LHCN-M2 (cell line): ENCODE measurements at places on chromosomes 1 and 21.

- no peak for DNase-seq
Measured at GRCh38 chr1:74549932-74550331, 37.5 kb upstream of the LRRC53 start.

DNA sequence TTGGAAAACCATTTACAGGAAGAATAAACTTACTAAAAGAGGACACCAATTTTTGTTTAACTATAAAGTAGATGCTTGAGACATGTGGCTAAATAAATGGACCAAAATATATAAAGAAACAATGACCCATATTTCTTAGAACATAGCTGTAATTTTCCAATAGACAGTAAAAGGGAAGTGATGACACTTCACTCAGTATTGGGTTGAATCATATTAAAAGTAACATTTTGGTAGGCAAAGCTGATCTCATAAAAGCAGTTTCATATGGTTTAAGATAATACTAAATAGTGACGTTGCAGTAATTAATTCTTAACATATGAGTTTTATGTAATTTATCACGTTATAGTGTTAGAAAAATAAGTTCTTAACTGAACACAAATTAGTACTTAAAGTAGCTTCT, 308.9 kb upstream of the RUNX1 start:
- no peak for DNase-seq

GRCh38 chr1:7659514-7659913, 111.6 kb upstream of the VAMP3 start:
- DNase-seq = no peak

GRCh38 chr1:30616759-30617158, 106.6 kb downstream of the MATN1 start:
- DNase-seq = no peak

DNA sequence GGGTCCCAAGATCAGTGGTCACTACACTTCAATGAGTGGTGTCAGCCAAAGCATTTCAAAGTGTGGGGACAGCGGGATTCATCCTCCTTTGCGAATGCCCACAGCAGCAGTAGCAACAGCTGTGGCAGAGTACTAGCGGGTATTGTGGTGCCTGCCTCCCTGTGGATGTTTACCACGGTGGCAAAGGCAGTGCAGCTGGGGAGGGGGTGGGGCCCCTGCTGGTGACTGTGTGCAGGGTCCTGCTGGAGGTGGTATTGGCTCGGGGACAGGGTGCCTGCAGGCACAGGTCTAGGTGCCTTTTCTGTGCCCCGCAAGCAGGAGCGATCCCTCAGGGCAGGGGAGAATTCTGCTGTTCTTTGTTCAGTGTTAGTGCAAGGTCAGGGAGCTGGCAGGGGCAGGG, 415.7 kb downstream of the USP25 start:
- no peak for DNase-seq

- no peak for DNase-seq
Measured at GRCh38 chr1:3127738-3128137, 58.7 kb downstream of the PRDM16 start.

GRCh38 chr1:30877205-30877912, 31.2 kb downstream of the SDC3 start:
- DNase-seq = no peak

GRCh38 chr21:24179110-24179509, 1428.2 kb downstream of the MRPL39 start:
- DNase-seq = no peak

- DNase-seq = no peak
Measured at GRCh38 chr21:42548687-42549406, 35.2 kb downstream of the SLC37A1 start.

GRCh38 chr1:91406773-91407389, 2.2 kb upstream of the HFM1 start:
- DNase-seq = peak; percentile 22

DNA sequence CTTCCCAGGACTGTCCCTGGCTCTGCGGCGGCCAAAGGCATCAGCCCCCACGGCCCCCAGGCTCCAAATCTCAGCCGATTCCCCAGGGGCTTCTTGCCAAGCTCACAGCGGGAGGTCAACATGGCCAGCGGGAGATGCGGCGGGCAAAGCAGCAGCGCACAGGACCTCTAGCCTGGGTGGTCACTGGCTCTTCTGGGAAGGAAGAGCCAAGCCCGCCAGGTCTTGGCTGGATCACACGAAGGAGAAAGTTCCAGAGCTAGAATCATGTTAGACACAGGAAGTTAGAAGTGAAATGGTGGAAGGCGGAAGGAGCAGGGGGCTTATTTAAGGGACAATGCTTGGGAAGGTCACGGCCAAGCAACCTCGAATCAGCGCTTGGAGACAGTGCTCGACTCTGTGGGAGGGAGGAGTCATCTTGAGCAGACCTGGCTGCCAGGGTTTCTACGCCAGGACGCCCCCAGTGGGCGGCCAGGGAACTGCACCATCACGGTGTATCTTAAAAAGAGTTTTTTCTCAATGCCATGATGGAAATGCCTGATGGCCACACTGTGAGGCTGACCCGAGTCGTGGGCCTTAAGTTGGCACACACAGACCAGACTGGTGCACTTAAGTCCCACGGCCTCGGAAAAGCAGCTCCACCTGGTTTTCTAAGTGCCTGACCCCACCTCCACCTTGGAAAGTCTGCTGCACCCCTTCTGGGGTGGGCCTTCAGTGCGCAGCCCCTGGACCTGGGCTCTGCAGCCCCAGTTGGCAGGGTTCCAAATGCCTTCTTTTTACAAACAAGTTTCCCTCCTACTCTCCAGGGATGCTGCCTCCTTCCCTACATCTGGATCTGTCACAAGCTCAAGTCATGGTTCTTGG, 29.3 kb downstream of the SLC66A1 start:
- peak; percentile 66 for DNase-seq

GRCh38 chr1:53371121-53371666, 43.3 kb upstream of the LRP8 start:
- no peak for DNase-seq

DNA sequence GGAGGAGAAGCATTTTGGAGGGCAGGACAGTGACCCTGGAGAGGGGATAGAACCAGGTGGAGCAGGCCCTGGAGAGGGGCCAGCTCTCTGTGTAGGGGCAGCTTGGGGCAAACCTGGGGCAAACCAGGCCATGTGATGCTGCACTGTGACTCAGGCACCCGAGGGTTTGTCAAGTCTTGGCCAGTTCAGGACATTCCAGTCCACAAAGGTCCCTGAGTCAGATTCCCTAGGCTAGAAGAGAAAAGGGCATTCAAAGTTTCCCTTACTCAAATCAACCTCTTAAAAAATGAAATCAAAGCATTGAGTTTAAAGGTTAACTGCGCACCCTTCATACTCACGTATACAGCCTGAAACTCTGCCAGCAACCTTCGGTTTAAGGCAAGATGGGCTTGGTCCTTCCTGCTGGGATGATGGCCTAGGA, 25.2 kb upstream of the PLA2G2C start:
- no peak for DNase-seq

DNA sequence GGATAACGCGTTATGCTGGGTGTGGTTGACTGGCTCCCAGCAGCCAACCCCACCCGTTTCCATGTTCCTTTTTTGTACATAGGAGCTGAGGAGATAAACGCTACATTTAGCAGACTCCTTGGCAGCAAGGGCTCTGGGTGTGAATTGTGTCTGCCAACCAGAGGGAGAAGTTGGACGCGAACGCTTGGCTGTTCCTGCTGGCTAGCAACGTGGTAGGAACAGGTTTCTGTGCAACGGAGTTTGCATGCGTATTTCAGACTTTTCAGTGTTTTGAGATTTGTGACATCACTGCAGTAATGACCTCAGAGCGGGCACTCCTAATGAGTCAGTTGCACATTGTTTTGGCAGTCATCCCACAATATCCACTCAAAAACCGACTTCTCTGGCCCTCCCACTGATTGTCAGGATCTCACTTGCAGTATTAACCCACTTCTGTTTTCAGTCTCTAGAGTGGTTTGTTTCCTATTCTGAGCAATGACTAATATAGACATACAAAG, 98.7 kb upstream of the RGS1 start:
- peak; percentile 84 for DNase-seq

- DNase-seq = no peak
Measured at GRCh38 chr1:65940126-65940525, 147.4 kb downstream of the PDE4B start.

DNA sequence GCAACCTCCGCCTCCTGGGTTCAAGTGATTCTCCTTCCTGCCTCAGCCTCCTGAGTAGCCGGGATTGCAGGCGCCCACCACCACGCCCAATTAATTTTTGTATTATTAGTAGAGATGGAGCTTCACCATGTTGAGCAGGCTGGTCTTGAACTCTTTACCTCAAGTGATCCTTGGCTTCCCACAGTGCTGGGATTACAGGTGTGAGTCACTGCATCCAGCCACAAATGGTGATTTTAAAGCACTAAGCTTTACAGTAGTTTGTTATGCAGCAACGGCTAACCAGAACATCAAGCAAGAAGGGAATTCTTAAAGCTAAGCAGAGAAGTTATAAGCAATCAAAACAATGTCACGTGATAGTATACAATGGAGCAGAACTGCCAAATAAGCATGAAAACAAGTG, 65.7 kb downstream of the NVL start:
- DNase-seq = peak; percentile 31

- peak; percentile 97 for DNase-seq
Measured at GRCh38 chr1:223189903-223190724, 47.1 kb upstream of the TLR5 start.

DNA sequence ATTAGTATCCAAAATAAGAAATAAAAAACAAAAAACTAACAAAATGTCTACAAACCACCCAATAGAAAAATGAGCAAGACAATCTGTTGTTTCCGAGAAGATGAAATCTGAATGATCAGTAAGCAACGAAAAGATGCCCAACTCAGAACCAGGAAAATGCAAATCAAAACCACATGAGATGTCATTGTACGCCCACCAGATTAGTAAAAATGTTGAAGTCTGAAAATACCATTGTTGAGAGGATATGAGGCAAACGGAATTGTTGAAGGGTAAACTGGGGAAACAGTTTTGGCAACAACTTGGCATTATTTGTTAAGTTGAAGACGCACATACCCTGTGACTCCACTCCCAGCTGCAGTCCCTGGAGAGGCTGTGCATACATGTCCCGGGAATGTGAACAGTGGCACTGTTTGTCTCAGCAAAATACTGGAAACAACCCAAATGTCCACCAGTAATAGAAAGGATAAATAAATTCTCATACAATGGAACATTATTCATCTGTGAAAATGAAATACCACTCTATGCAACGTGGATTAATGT, 10.6 kb downstream of the ZBTB17 start:
- DNase-seq = peak; percentile 47

GRCh38 chr1:229466887-229467286, 33.0 kb upstream of the ACTA1 start:
- no peak for DNase-seq

- no peak for DNase-seq
Measured at GRCh38 chr1:208202333-208202995, 41.7 kb downstream of the PLXNA2 start.

- DNase-seq = no peak
Measured at GRCh38 chr1:206637605-206638004, 2.3 kb downstream of the DYRK3 start.

DNA sequence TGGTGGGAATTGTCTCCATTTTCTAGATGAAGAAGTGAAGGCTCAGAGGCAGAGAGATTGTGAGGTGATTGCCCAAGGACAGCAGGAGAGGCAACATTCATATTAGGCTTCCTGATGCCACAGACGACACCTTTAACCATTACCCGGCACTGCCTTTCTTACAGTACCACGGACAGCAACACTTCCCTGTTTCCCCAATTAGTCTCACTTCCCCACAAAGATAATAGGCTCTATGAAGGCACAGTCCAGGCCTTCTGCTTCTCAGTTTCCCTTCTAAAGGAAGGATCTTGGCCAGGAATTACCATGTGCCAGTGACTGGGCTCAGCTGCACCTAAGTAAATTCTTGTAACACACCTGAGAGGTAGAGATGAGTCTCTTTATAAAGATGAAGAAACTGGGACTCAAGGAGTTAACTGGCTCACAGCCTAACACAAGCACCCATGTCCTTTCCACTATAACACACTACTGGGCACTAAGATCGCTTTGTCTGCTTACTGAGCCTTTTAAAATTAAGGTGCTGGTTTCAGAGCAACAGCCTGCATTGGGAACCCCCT, 9.6 kb downstream of the IGSF9 start:
- DNase-seq = no peak

DNA sequence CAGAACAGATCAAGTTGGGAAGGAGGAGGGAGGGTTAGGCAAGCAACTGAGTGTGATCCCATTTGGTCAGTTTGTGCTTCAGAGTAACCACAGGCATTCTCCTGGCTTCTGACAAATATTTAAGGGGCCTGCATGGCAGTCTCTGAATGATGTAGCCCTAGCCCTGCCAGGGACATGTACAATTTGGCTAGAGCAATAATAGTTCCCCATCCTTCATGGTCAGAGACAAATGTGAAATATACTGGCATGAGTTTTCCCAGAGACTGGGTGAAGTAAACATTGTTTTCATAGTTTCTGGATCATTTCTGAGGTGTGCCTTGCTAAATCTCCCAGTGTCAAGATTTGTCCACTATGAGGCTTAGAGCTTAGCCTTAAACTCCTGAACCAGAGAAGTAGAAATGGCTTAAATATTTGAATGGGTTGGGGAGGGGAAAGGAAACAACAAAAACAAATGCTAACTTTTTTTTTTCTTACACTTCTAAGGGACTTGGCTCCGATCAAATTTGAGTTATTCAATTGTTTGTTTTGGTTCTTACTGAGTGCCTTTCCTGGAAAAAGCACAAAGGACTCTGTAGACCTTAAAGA, 42.0 kb upstream of the UBE2U start:
- peak; percentile 84 for DNase-seq

GRCh38 chr1:203190949-203191348, 4.4 kb upstream of the CHI3L1 start:
- DNase-seq = no peak

DNA sequence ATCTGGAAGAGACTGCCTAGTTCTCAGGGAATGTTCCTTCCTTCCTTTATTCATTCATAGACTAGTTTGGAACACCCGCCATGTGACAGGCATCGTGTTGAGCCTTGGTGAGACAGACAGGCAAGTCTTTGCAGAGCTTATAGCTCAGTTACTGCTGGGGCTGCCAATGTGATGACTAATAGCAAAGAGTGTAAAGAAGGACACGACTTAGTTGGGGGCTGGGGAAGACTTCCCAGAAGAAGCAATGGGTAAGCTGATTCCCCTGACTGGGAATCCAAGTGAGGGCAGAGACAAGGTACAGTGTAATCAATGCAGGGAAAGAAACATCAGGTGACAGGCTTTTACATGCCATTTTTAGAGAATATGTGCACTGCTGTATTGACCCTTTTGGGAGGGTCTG, 51.2 kb downstream of the TENT5C start:
- peak; percentile 51 for DNase-seq

DNA sequence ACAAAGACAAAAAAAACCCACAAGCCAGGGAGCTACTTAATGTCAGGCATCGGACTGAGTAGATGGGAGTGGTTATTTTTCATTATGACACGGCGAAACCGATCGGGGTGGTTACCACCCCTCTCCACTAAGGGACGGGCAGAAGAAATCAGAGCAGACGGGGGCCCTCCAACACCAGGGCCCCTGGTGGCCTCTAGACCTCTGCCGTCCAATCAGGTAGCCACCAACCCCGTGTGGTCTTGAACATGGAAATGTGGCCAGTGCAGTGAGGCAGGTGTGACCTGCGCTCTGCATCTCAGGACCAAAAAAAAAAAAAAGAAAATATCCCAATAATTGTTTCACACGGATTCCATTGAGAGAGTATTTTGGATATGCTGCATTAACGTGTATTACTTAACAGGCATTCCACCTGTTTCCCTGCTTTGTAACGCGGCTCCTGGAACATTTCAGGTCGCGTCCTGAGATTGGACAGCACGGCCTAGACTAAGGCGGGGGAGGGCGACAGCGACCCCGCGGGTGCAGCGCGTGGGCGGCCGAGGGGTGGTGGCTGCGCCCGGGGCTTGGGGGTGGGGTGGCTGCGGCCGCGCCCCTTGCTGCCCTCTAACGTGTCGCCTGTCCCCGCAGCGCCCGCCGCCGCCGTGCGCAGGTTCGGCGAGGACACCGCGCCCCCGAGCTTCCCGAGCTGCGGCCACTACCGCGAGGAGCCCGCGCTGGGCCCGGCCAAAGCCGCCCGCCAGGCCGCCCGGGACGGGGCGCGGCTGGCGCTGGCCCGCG, 48.3 kb downstream of the SIM2 start:
- DNase-seq = no peak
